SJSA1 (cell line): ENCODE measurements at places on chromosomes 13 and 19. TPM values are rescaled to one million over a fixed set of nuclear protein-coding genes. Genes with fewer than 3 reads are reported as not detected.

- DNase-seq, result peak; percentile 62
These were observed 344.6 kb downstream of the DNAJC15 start for GRCh38 chr13:43368003-43368402.

DNA sequence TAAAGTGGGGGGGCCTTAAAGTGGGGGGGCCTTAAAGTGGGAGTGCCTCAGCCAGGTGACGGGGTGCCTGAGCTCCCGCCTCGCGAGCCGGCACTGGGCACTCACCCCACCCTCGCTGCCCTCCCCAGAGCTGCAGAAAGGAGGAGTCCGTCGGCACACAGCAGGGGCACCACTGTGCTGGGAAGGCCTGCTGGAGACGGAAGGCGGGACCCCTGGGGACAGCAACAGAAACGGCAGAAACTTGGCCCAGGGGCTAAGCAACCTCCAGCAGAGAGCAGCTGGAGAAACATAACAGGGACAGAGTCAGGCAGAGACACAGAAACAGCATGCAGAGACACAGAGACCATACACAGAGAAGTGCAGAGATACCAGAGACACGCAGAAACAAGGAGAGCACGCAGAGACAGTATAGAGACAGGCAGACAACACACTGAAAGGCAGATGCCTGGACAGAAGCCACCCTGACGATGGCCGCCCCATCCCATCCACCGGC lies 7.9 kb downstream of the CFD start:
- no peak for DNase-seq

DNA sequence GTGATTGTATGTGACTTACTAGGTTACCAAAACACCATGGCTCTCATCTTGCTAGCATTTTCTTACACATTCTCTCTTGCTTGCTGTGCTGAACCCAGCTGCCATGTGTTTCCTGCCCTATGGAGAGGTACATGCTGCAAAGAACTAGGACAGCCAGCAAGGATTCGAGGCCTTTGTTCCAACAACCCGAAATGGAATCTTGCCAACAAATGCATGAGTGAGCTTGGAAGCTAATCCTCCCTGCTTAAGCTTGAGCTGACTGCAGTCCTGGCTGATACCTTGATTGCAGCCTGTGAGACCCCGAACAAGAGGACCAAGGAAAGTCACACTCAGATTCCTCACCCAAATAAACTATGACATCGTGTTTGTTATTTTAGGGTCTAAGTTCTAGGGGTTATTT lies 651.2 kb downstream of the SLITRK6 start:
- DNase-seq, result no peak

The ADAMTSL5 gene
- 2.6 and 4.0 TPM in 2 replicates for total RNA-seq

DNA sequence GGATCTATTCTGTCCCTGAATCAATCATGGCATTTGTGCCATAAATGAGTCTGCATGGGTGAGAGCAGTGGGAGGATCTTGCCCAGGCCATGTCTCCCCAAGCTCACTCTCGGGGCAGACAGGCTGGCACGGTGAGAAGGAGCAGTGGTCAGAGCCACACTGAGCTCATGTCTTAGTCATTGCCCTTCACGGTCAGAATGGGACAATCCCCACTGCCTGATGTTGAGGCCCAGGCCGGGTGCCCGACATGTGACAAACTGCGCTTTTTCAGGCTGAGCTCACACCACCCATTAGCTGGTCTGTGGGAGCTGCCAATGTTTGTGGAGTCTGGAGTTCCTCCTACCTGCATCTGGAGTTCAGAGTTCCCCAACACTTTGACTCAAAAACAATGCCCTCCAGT lies 481.9 kb downstream of the COG6 start:
- DNase-seq, result no peak

GRCh38 chr13:113458253-113459065 lies 5.2 kb upstream of the ADPRHL1 start:
- peak; percentile 29 for DNase-seq

DNA sequence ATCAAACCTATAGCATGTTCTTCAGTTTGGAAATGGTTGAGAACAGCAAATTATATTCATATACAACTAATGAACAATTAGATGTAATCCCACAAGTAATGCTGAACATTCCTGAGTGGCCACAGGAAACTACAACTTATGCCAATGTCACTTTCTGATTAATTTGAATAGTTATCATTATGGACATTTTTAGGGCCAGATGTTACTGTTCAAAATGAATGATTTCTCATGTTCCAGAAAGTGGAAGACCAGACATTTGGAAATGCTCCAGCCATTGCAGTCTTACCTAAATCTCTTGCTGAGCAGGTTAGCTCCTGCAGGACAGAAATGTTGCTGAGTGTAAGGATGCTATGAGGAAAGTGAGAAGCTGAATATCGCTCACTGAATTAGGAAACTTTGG lies 819.8 kb downstream of the PCDH9 start:
- no peak for DNase-seq

The B3GNT3 gene
- total RNA-seq, result not detected in 2 replicates

DNA sequence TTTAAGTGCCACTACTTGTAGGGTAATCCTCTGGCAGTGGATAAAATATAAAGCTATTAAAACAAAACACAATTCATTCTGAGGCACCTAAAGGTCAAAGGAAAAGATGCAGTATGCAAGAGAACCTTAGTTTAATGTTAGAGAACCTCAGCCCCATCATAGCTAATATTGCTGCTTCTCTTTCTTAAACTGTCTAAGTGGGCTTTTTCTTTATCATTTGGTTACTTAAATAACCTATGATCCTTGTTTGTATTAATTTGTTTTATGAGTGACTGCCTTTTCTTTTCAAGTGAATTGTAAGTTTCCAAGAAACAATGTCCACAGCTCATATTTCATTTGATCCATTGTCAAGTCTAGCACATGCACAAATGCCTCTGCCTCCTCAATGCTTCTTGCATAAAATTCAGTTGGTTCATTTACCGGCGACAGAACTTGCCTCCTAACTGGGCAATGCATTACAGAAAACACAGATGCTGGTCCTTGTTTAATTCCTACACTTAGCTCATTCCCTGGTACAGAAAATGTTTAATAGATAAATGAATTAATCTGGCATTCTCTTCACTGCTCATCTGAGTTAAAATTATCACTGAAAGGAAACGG lies 1049.8 kb downstream of the OLFM4 start:
- no peak for DNase-seq

GRCh38 chr13:112143753-112144615 lies 77.0 kb downstream of the SOX1 start:
- DNase-seq, result no peak

The ZNF534 gene
- not detected in 2 replicates for total RNA-seq
